ENCODE measurements at places on chromosomes 1 and 21. TPM values are rescaled to one million over a fixed set of nuclear protein-coding genes. Genes with fewer than 3 reads are reported as not detected.

DNA sequence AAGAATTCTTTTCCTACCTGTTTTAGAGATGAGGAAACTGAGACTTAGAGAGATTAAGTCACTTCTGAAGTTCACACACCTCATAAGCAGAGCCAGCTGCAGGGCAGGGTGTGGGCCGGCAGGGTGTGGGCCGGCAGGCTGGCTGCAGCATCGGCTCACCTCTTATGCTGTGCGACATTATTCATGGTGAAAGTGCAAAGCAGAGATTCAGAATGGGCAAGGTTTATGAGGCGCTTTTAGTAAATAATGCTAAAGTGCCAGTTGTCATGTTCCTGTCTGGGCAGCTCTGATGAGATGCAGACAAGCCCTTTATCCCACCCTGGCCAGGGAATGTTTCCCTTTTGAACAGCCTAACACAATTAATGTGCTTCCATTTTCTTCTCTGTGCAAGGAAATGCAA, 14.6 kb downstream of the MAB21L3 start:
- DNase-seq = no peak

- peak; percentile 75 for DNase-seq
Observed at GRCh38 chr1:56820755-56821461, 1.7 kb upstream of the FYB2 start.

DNA sequence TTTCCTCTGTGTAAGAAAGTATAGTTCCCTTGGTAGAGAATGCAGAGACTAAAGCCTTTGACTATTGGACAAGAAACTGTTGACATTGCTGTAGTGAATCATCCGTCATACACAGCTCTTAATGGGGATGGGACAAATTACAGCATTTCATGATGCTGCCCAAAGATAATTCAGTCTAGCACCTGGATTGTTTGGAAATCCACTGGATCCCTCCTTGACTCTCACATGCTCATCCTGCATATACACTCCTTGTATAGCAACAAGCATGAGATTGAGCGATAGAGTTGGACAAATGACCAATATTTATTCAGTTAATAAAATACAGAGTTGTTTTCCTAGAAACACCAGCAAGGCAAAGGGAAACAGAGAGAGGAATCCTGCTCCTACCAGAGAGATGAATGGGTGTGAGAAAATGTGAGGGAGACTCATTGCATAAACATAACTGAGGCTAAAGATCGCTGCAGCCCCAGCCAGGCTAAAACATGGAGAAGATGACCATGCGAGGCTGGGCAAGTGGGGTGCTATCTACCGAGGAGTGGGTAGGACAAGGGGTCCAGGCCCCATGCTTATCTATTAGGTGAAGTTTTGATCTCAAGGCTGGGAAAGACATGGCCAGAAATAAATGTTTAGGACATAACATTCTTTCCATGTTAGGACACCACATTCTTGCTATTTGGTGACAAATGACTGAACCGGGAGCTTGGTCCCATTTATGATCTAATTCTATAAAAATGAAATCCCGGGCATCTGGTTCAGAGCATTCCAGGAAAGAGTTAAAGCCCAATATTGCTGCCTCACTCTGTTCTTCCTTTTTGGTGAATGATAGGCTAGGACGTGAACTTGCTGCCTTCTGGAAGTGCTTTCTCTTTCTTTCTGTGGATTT, 153.2 kb downstream of the TGFB2 start:
- no peak for DNase-seq

- no peak for DNase-seq
Observed at GRCh38 chr1:226688808-226689207, 50.3 kb downstream of the ITPKB start.

DNA sequence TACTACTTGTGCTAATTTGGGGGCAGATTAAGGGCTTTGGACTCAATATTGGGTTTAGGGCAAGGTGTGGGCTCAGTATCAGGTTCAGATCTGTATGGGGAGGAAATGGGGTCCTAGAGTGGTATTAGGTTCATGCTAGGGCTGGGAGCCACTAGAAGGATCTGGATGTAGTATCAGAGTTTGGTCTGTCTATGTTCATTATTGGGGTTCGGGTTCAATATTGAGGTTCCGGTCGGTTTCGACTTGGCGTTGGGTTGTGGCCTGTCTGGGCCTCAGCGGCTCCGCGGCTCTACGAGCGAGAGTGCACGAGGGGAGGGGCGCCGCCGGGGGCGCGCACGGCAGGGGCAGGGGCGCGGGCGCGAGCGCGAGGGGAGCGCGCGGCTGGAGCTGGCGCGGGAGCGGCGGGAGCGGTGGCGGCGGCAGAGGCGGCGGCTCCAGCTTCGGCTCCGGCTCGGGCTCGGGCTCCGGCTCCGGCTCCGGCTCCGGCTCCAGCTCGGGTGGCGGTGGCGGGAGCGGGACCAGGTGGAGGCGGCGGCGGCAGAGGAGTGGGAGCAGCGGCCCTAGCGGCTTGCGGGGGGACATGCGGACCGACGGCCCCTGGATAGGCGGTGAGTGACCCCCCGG, at the start of gene PTPRF:
Gene PTPRF, plus strand, starts transcription at position 401 of the 624 bp plus-strand sequence. CDS start 14,193 bp downstream, outside the sequence.
- DNase-seq = peak; percentile 54

Gene LRRC39
- 2.0 TPM for polyA plus RNA-seq

Gene OR14K1
- polyA plus RNA-seq = not detected

Gene C1orf53
- polyA plus RNA-seq = 8.2 TPM

Gene TNFSF4
- 0.63 TPM for polyA plus RNA-seq

Gene PRDX1
- 239 TPM for polyA plus RNA-seq

All from large intestine (tissue), 12 donors.